ENCODE measurements at places on chromosomes 5 and 9.

DNA sequence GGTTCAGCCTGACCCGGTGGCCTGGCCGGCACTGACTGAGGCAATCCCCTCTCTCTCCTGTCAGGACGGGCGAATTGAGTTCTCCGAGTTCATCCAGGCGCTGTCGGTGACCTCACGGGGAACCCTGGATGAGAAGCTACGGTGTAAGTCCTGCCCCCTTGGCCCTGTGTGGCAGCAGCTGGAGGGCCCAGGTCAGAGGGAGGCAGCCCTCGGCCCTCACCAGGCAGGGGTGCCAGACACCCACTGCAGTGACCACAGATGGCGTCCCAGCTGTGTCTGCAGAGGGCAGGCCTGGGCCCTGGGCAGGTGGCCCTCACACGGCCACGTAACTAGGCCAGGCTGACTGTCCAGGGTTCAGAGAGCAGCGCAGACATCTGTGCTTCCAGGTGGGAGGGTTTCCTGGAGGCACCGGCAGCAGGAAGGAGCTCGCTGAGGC is 45.9 kb upstream of the HMCN2 start:
- no peak for DNase-seq

GRCh38 chr5:76473661-76474060 is 70.6 kb downstream of the IQGAP2 start:
- no peak for DNase-seq

DNA sequence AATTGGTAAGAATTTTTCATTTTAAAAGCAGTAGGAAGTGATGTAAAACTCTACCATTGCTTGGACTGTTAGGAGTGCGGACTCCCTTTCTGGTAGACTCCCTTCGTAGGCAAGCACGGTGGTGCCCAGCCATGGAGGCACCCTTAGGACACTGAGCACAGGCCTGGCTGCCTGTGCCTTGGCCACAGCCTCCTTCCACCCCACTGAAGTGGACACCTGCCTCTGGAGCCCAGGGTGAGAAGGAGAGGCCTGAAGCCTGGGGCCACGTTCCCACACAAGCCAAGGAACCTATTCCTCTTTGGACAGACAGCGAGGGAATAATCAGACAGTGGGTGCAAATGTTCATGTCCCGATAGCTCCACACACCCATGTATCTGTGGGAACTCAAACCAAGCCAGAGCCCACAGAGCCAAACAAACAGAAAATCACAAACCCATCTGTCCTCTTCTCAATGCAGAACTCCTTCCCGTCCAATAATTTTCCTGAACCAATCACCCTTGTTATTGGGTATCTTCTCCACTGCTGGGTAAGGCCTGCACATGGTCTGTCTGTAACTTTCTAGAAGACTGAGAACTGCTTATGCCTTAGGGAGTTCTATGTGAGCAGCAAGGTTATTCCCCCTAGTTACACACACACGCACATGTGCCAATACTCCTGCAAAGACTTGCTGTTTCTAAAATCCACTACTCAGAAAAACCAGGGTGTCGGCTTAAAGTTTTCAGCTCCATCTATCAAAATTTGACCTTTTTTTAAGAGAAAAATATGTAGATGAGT is 45.2 kb downstream of the UBE2QL1 start:
- no peak for DNase-seq

DNA sequence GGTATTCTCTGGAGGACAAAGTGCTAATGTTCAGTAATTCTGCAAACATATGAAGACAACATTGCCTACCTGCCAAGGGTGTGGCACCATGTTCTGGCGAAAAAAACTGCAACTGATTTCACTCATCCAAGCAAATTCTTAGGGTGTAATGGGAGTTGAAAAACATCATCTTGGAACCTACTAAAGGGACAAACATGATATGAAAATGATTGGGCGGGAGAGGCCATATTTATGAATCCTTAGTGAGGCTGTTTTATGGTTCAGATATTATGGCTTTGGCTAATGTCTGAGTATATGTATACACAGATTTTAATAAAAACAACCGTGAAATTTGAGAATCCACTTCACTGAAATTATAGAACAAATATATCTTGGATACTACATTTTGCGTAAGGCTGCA is 225.7 kb downstream of the ARL15 start:
- no peak for DNase-seq

DNA sequence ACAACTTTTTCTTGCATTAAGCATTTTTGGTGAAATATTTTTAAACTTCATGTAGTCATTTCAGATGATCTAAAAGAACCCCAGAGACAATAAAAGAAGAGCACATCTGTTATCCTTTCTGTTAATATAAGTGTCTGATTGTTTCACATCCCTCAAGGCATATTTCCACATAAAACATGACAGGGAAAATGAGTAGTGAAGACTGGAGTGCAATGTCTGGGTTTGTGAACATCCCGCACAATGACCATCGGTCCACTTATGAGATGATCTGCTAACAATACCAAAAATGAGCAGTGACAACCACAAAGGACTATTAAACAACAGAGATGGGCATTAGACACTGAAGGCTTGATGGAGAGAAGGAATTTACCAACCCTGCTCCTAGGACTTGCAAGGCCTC is 209.1 kb downstream of the NR2F1-AS1 start:
- no peak for DNase-seq

DNA sequence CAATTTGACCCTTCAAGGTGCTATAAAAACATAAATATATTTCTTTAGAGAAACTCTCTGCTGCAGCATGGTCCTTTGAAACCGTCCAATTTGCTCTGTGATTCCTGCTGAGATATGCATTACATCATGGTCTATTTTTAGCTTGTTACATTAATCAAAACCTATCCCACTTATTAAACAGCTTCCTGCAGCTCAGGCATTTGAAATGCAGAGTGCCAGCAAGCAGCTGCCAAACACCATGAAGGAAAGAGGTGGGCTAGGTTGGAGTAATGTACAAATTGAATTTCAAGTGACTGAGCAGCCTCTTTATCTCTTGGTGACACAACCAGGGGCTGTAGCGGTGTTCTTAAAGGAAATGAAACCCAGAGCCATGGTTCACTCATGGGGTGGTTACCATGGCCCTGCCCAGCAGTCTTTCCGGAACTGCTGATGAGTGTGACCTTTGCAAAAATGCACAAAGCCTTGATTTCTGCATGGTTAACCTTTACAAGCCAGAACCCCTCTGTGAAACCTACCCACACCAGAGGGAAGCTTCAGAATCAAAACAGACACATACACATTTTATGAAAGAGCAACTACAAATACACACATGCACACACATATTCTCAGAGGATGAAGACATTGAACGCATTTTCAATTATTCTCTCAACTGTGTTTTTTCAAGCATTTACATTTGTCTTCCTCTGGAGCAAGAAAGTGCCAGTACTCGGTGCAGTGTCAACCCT is 155.8 kb upstream of the ZNF608 start:
- DNase-seq, result no peak

- no peak for DNase-seq
Measured at GRCh38 chr5:61228229-61228628, 66.0 kb upstream of the SMIM15 start.

Measured in right atrium auricular region (tissue), 2 donors.